ENCODE measurements at places on chromosomes 11 and 22.

DNA sequence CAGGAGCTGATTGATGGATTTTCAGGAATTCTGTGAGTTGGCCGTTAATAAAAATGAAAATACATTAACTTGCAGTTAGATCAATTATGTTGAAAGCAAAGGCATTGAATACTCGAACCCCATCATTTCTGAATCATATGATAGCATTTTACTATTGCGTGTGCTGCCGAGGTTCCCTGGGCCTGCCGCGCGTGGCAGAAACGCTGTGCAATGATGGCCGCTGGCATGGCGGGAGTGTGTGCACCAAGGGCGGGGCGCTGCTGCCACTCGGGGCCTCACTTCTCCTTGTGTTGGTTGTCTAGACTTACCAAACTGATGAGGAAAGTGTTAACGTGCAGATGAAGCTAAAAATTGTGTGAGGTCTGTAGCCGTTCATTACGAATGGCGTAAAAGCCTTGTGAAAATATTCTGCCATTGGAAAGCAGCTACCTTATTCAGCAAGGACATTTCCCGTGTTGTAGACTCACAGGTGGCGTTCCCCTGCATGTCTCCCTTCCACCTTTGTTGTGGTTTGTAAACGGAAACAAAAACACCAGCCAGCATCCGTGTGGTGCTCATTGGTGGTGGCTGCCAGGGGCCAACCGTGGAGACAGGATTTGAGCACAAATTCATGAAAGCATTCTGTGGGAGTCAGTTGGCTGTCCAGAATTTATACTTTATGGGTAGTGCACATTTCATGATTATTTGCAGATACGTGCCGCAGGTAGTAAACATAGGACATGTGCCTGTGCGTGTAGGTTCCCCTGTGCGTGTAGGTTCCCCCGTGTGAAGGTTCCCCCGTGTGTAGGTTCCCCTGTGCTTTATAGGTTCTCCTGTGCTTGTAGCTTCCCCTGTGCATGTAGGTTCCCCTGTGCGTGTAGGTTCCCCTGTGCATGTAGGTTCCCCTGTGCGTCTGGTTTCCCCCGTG is 5.9 kb upstream of the GRAMD4 start:
- DNase-seq = peak; percentile 46

- DNase-seq = no peak
Measured at GRCh38 chr11:111297696-111298095, 650 bp upstream of the POU2AF3 start.

GRCh38 chr11:45233121-45233803 is 52.9 kb downstream of the SYT13 start:
- DNase-seq = peak; percentile 56

DNA sequence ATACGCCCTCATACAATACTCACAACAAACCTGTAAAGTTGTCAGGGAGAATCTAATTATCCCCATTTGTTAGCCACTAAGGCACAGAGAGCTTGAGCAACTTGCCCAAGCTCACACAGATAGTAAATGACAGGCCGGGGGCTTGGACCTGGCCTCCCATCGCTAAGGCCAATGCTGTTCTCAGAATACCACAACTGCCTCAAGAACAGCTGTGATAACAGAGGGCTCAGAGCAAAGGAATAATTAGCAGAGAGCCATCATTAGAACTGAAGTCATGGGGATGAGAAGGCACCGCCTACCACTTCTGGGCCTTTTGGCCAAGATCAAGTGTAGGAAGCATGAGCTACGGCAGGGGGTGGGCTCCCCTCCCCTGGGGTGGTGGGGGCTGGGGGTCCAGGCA is 98.6 kb downstream of the FEZ1 start:
- no peak for DNase-seq

DNA sequence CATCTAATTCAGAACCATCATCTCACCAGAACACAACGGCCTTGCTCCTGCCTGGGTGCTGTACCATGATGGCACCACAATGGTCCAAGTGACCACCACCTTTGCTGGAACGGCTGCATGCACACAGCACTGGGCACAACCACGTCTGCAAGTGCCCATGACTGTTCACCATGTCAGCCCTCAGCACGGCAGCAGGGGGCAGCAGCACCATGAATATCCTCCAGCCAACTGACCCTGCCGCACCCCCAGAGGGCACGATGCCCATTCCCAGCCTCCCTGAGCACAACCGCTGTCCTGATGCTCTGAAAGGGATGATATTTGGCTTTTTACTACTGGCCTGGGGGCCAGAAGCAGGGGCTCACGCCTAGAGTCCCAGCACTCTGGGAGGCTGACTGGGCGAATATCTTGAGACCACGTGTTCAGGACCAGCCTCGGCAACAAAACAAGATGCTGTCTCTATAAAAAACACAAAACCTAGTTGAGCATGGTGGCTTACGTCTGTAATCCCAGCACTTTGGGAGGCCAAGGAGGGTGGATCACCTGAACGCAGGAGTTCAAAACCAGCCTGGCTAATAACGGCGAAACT is 25.7 kb downstream of the DRD4 start:
- peak; percentile 42 for DNase-seq

DNA sequence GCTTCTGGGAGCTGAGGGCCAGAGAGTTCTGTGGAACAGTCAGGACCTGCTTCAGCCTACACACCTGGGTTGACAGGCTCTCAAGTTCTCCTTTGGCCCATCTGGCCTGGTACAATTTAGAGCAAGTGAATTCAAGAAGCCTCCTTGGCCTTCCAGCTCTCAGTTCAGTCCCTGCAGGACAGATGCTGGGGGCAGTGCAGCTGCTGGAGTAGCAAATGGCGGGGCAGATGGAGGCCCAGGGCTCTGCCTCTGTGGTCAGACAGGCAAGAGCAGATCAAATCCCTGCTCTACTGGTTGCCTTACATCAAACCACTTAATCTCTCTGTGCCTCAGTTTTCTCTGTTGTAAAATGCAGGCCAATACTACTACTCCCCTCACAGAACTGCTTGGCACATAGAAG is 8.7 kb upstream of the KCNK7 start:
- no peak for DNase-seq

DNA sequence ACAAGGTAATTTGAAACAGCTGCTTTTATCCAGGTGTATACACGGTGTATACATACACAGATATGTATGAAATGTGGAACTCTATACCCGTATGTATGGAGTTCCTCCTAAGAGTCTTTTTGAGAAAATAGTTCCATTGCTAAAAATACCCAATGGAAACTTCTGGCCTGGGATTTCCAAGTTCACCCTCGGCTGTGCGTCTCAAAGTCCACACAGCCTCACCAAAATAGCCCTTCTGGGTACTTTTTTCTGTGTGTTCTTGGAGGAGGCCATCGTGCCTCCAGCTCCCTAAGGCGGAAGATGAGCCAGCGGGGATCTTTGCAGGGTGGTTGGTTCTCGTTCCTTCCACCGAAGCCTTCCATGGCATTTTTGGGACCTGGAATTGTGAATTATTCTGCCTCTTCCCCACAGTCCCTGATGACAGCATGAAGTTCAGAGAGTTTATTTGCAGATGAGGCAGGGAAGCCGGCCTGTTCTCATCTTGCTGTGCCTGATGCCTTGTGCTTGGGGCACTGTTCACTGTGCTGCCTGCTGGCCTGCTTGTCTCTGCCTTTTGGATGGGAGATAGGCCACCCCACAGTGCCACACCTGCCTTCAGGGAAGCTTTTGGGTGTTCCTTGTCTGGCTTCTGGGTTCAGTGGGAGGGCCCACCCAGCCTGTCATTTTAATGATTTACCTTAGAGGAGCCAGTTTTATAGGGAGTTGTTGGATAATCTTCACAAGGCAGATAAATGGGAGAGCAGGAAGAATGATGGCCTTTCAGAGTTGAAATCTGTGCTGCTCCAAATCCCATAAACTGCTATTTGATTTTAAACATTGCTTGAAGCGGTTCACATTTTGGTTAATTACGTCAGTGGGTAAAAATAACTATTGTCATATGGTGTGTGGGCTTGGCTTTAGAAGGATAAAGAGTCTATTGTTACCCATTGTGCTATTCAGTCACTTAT is 112.7 kb upstream of the OR4B1 start:
- no peak for DNase-seq

DNA sequence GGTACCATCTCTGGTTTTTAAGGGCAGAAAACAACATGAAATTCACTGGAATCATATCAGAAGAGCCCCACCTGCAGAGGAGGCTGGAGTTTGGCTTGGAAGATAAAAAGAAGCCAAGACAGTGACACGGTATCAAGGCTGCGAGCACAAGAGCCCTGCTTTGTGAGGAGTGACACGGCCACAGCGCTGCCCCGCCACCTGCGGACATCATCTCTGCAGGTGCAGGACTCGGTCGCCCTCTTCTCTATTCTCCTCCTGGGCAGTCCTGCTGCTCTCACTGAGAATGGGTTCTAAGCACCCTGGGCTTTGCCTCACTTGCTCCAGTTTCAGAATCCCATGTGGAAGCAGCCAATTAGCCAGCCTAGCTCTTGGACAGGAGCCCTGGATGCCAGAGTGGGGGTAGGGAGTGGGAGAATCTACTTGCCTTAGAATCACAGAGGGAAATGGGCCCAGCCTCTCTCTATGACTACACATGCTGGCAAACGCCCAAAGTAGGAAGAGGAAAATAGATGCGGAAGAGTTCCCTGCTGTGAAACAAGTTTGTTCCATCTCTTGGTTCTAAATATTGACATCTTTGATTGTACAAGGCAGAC is 17.1 kb downstream of the APOL4 start:
- no peak for DNase-seq

- no peak for DNase-seq
Measured at GRCh38 chr11:113873236-113873626, 2.1 kb downstream of the USP28 start.

DNA sequence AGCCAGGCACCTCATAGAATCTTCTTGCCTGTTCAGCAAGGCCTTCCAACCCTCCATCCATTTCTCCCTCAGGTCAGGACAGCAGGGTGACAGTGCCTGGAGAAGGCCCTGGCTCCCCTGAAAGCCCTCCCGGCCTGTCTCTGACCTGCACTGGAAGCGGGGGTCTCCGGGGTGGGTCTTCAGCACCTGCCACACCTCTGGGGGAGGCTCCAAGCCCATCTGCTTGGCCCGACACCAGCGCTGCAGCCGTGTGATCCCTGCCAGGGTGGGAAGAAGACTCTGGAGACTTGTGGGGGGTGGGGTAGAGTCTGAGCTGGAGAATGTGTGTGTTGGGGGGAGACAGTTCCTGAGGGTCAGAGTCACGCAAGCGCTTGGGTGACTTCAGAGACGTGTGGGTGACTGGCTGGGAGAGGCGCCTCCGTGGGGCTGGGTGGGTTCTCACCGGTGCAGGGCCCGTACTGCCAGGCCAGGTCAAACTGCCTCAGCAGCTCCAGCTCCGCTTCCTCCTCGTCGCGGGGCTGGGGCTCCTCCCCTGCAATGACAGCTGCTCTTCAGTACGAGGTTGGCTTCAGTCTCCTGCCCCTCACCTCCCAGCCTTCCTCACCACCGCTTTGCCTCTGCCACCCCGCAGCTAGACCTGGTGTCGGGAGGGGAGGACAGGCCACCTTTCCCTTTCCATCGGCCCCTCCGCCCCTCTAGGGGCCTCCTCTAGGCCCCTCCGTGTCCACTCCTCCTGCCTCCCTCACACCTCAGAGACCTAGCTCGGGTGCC is 615 bp downstream of the POLD4 start:
- DNase-seq = no peak

DNA sequence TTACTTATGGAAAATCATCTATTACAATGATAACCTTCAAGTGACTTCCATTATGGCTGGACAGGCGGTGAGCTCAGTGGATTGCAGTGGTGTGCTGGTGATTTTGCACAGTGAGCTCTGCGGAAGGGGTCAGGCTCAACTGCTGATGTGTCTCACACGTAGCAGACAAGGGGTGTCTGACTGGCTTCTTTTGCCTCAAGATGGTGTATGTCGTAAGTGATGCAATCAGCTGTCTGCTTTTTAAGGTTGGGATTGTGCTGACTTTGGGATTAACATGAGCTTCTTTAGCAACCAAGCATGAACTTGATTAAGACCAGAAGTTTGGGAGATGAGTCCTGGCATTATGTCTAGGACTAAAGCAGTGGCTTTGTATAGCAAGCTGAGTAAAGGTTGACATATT is 49.5 kb downstream of the POLD3 start:
- no peak for DNase-seq

DNA sequence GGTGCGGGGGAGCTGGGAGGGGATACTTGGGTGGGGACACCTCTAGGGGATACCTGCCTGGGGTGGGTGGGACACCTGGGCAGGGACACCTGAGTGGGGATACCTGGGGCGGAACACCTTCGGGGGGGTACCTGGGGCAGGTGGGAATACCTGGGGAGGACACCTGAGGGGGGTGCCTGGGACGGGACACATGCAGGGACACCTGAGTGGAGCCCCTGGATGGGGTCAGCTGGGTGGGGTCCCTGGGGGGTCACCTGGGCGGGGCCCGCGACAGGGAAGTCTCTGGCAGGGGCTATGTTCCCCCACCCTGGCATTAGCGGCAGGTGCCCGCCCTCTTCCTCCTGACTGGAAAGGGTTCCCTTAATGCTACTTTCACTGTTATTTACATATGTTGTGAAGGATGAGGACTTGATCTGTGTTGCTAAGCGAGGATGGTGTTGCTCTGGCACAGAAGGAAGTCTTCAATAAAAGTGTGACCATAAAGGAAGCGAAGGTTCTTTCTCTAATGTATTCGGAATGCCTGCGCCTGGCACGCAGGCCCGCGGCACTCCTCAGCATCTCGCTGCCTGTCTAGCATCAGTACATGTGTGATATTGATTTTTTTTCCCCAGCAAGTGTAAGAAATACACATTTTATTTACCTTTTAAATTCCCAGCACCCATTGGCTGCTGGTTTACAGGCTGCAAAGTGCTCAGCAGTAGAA is 801.7 kb downstream of the BRD1 start:
- DNase-seq = no peak

- peak; percentile 28 for DNase-seq
Measured at GRCh38 chr11:67024410-67024809, 1.5 kb downstream of the SYT12 start.

- no peak for DNase-seq
Measured at GRCh38 chr11:113773092-113773415, 438 bp downstream of the ZW10 start.

DNA sequence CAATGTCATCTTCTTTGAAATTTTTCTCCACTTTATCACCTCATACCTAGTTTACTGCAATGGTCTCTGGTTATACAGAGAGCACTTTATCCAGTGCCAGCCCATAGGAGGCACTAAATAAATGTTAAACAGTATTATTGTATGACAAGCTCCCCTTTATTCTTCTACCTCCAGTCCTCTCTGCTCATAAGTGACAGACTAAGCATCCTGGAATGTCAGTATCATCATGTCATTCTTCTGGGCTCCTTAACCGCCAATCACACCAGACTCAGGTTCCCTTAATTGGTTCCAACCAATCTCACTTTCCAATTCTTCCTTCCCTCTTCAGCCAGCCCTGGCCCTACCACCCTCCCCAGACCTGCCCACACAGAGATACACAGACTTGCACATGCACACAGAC is 93.1 kb downstream of the RPL27A start:
- DNase-seq = no peak

DNA sequence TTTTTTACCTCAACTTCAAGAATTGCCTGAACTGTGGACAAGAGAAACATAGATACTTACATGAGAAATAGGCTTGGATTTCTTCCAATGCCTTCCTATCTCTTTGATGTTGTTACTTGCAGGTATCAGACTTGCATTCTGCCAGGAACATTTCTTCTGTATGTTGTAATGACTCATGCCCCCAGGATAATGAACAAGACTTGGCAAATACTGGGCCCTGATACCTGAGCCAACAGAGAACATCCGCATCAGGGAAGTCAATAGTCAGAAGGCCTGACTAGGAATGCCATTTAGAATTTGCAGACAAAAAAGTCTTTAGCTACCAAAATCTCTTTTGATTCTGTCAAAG is 273.7 kb upstream of the KIRREL3 start:
- DNase-seq = no peak

- no peak for DNase-seq
Measured at GRCh38 chr11:57315491-57315890, 9.3 kb downstream of the TNKS1BP1 start.
